ENCODE measurements at places on chromosomes 7 and 10.

DNA sequence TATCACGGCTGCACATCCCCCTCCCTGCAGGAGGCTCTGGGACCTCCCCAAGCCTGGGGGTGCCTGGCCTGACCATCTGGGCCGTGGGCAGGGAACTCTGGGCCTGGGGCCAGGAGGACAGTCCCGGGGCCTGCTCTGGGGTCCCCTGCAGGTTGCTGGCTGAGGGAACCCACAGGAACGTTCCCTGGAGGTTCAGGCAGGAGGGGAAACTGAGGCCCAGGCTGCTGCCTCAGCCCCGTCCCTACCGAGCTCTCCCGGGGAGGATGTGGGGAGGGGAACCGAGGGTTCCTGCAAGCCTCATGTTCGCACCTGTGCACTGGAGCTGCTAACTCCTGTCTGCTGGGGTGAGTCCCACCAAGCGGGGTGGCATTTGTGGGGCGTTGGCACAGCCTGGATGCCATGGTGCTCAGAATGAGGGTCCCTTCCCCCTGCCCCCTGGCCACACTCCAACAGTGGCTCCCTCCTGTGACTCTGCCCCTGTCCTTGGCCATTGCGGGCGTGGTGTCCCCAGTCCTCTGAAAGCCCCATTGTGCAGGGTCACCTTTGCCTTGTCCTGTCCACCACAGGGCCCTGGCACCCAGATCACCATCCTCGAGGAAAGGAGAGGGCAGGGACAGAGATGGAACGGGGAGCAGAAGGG is 9.4 kb downstream of the ELFN1 start:
- DNase-seq = no peak

GRCh38 chr10:80437227-80437626 is 16.9 kb upstream of the TSPAN14 start:
- no peak for DNase-seq

- no peak for DNase-seq
Observed at GRCh38 chr7:39615350-39615975, 7.9 kb upstream of the RALA start.

- no peak for DNase-seq
Observed at GRCh38 chr10:116026315-116026714, 246.7 kb downstream of the GFRA1 start.

GRCh38 chr10:21317902-21318301 is 207.6 kb downstream of the SKIDA1 start:
- no peak for DNase-seq

- peak; percentile 77 for DNase-seq
Observed at GRCh38 chr7:116097365-116098009, 66.9 kb upstream of the TFEC start.

DNA sequence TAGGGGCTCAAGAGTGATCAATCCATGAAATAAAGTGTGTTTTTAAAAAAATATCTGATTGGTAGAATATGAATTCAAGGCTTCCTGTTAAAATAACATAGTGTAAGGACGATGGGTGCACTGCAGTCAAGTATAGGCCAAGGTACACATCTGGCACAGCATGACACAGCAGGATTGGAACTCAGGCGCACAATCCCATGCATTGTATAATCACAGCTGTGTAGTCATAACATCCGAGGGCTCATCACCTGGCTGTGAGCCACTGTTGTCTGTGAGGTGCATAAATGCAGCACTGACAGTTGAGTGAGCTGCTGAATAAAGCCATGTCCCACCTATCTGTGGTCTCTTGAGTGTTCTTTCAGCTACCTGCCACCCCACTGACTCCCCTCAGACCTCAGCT is 142.3 kb upstream of the HPS1 start:
- DNase-seq = peak; percentile 42

- no peak for DNase-seq
Observed at GRCh38 chr7:46494441-46494840, 573.4 kb upstream of the IGFBP3 start.

- DNase-seq = no peak
Observed at GRCh38 chr10:33416209-33416608, 81.7 kb upstream of the NRP1 start.

GRCh38 chr10:61626209-61626608 is 36.5 kb upstream of the CABCOCO1 start:
- no peak for DNase-seq

DNA sequence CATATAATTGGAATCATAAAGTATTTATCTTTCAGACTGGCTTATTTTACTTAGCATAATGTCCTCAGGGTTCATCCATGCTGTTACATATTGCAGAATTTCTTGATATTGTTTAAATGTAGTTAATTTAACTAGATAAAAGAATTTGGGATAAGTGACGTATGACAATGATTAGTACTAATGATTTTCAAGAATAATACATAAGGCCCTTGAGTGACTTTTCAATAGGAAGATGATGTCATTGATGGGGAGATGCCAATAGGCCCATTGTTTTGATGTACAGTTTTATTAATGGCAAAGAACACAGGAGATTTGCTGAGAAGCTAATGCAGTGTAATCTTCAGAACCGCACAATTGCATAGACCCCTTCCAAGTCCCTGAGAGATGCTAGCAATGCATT is 537.4 kb upstream of the PHF14 start:
- no peak for DNase-seq

DNA sequence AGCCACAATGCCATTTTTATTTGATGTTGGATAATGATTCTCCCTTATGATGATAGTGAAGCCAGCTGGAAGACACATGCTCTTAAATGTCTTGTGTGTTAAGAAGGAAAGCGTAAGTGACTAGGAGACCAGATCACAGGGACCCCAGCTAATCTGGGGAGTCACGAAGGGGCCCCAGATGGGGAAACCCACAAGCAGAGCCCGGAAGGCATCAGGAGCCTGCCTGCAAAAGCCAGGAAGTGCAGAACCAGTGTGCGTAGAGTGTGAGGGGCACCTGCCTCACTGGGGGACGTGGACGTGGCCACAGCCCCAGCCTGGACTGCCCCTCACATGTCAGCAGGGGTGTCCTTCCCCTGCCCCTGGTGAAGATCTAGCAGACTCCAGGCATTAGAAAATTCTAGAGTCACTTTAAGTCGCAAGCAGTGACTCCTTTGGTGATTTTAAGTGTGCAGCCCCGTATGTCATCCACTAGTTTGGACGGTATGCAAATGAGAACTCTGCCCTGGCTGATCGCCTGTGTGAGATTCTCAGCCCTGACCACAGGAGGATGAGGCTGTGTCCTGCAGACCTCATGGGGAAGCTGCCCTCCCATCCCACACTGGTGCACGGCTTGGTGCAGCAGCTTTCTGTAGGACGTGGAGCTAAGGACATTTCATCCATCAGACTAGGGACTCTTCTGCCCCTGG is 243.0 kb downstream of the WDR37 start:
- no peak for DNase-seq

DNA sequence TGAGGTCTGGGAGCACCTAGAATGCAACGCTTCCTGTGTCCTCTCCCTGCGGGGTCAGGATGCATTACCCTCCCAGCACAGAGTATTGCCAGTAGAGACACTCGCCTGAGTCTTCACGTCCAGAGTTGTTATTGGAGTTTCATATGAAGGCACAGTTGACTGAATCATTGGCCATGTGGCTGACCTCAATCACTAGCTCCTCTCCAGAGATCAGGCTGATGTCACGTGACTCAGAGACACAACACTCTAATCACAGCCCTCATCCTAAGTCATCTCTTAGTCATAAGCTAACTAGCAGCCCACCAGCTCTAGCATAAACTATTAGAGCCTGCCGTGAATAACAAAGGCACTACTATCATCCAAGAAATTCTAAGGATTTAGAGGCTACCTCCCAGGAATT is 107.8 kb downstream of the HECW1 start:
- DNase-seq = no peak

DNA sequence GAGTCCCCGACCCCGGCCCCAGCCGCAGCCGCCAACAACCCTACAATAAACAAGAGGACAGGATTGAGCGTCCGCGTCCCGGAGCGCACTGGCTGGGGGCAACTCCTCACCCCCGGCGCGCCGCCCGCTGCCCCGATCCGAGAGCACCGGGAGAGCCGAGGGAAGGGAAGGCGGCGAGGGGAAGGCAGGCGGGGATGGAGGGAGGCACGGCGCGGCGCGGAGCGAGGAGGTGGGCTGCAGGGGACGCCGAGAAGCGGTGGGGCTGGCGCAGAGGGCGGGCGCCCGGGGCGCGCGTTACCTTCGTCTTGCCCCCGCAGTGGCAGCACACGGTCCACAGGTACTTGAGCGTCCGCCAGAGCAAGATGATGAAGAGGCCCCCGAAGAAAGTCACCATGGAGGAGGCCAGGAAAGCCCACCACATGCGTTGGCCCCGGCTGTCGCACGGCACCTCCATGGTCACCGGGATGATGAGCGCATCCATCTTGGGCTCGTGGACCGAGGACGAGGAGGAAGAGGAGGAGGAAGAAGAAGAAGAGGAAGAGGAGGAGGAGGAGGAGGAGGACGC is 559 bp downstream of the KCNMA1 start:
- no peak for DNase-seq

DNA sequence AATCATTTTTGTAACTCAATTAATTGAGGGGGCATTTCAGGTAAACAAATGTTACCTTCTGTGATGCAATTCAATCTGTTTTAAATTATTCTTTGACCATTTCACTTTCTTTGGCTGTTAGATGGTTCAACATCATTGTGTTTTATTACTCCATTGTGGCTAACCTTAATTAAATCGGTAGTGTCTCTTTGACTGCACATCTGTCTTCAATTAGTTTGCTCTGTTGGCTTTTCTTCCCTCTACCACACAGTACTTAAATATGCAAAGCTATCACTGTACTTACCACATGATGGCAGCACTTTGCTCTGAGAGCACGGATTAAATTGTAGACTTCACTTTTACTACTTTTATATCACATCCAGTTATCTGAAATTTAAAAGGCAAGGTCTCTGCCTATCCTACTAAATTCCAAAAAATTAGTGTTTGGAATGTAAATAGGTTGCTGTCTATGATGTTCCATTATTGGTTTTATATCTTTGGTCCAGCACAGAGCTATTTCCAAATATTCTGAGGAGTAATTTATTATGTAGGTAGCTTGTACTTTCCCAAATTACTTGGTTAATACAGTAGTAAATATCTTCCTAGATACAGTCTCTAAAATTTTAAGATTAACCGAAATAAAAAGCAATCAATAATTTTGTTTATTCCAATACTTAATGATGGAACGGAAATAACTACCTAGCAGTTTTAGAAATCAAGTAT is 352.0 kb downstream of the PCLO start:
- DNase-seq = peak; percentile 63

DNA sequence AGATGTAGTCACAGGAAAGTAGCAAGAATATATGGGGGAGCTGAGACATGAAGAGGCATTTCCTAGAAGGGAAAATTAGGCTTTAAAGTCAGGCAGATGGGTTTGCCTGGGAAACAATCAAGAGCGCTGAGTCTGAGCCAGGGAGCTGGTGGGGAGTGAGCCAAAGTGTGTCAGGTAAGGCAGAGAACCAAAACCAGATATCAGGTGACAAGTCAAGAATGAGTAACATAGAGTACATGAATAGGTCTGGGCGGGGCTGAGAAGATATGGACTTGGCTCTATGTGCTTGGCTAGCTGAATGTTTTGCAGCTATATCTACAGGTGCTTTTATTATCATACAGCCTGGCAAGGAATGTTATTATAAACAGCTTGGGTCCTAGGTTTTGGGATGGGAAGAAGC is 49.3 kb downstream of the GPR141 start:
- no peak for DNase-seq

- no peak for DNase-seq
Observed at GRCh38 chr7:80981405-80981804, 62.6 kb upstream of the SEMA3C start.

GRCh38 chr7:125833839-125834238 is 904.2 kb upstream of the POT1 start:
- no peak for DNase-seq

DNA sequence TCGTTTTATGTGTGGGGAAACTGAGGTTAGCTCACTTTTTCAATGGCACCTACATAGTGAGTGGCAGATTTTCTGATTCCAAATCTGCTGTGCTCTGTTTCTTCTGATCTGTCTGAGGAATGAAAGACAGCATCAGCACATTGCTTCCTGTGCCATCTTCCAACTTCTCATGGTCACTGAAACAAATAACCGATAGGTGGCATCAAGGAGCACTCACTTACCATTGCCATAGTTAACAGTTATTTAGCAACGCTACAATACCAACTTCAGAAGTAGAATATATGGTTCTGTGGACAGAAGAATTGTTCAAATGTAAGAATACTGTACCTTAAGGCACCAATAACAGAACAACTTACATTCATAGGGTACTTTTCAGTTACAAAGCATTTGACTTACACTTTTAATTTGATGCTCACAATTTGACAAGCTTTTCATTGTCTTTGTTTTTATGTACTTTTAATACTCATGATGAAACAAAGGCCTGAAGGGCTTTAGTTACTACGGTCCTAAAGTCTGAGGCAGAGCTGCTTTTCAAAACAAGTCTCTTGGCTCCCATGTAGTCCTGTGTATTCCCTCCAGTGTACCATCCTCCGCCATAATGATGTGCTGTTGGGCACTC is 228.9 kb upstream of the TCF7L2 start:
- DNase-seq = peak; percentile 69

GRCh38 chr7:158315326-158315725 is 272.3 kb downstream of the PTPRN2 start:
- DNase-seq = no peak

DNA sequence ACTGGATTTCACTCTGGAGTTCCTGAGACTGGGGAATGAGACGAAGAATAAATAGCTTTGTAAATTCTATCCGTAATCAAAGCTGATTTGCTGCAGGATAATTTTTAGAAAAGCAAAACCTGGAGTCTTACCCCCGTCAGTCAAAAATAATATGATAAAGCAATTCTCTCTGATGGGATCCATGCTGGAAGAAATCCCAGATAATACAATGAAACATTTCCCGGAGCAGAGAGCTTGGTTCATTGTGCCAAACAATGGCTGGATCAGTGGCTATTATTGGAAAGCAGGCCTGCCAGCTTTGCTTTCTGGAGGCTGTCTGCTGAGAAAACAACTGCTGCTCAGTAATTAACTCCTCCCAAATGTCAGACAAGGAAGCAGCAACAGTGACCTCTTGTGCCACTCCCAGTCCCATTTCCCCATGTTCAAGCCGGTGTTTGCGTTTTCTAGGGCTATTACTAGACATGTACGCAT is 609.4 kb upstream of the PCDH15 start:
- no peak for DNase-seq

GRCh38 chr7:25672496-25672895 is 444.2 kb upstream of the NPVF start:
- no peak for DNase-seq

GRCh38 chr10:128643658-128644057 is 517.4 kb upstream of the MKI67 start:
- DNase-seq = no peak

GRCh38 chr10:84519235-84519634 is 190.8 kb downstream of the CCSER2 start:
- DNase-seq = no peak

- no peak for DNase-seq
Observed at GRCh38 chr10:13470270-13470669, 58.5 kb downstream of the BEND7 start.
